T-helper 9 cell (primary cell): ENCODE measurements at places on chromosomes 5 and 9.

- DNase-seq, result no peak
Measured at GRCh38 chr9:23302281-23302680, 523.8 kb downstream of the ELAVL2 start.

DNA sequence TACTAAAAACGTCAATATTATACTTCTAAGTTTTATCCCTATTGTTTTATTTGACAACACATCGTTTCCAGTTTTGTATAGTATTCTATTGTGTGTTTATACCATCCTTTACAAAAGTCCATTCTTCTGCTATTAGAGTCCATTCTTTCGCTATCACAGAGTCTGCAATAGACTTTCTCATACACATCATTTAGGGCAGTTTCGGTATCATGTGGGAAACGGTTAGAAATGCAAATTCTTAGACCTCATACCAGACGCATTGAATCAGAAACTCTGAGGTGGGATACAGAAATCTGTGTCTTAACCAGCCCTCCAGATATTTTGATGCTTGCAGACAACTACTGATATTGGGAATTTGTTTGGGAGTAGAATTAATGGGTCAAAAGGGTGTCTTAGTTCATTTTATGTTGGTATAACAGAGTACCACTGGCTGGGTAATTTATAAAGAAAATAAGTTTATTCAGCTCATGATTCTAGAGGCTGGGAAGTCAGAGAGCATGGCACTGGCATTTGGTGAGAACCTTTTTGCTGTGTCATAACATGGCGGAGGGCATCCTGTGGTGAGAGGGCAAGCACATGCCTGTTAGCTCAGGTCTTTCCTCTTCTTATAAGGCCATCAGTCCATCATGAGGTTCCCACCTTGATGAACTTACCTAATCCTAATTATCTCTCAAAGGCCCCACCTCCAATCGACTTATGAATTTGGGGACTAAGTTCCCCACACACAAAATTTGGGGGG, 21.1 kb downstream of the CARTPT start:
- no peak for DNase-seq

GRCh38 chr5:146118322-146118721, 12.9 kb upstream of the PLAC8L1 start:
- no peak for DNase-seq

DNA sequence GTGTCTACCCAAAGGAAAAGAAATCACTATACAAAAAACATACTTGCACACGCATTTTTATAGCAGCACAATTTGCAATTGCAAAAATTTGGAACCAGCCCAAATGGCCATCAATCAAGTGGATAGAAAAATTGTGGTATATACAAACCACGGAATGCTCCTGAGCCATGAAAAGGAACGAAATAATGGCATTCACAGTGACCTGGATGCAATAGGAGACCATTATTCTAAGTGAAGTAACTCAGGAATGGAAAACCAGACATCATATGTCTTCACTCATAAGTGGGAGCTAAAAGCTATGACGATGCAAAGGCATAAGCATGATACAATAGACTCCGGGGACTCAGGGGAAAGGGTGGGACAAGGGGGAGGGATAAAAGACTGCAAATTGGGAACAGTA, 78.4 kb downstream of the ENC1 start:
- DNase-seq, result no peak

GRCh38 chr5:112077180-112077579, 320.2 kb upstream of the NREP start:
- no peak for DNase-seq

DNA sequence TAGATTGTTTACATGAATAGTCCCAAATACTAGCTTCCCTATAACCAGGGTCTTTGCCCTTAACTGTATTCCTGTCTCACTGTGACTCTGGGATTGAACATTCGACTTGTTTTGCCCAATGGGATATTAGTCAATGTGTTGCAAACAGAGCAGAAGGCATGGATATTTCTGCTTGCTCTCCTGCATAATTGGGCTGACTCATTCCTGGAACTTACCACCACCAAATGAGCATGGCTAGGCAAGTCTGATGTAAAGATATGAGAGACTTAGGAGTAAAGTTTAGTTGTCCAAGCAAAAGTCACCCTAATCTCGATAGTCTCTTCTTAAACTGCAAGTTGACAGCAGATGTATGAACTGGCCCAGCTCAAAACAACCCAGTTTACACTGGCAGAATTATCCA, 273.5 kb upstream of the CCNG1 start:
- DNase-seq, result no peak

DNA sequence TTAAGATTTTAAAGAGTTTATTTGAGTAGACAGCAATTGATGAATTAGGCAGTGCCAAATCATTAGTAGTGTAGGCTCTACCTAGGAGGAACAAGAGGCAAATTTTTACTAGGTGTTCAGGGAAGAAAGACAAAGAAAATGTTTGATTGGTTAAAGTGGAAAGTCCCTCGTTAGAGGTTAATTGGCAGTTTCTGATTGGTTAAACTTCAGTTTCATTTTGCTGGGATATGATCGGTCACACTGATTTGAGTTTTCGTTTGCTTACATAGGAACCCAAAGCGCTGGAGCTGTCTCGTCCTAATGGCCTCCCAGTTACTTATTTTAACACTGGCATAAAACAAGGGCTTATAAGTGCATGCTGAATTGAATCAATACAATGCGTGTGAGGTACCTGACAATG, 15.1 kb downstream of the DMAC1 start:
- no peak for DNase-seq

GRCh38 chr5:52869391-52869790, 81.7 kb downstream of the ITGA1 start:
- DNase-seq, result no peak

DNA sequence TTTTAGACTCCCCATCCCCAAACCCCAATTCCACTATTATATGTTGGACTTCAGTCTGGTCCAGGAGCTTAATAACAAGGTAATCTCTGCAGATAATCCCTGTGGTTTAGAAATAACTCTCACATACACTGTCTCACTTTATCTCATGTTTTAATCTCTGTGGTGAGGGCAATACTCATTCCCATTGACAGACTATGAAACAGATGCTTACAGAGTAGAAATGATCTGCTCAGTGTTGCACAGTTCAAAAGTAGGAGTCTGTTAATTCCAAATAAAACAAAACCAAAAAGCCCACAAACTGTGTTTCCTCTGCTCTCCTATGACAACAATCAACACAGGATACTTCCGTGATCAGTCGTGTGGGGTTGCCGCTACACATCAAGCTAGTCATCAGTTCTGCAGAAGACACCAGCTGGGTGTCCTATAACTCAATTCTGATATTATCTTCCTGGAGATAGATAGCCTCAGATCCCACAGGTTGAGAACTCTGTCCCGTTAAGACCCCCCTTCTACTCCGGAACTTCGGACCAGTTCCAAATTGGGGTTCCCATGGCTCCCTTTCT, 26.3 kb upstream of the FANCC start:
- DNase-seq, result no peak

- peak; percentile 4 for DNase-seq
Measured at GRCh38 chr5:68464424-68464823, 248.9 kb downstream of the PIK3R1 start.

DNA sequence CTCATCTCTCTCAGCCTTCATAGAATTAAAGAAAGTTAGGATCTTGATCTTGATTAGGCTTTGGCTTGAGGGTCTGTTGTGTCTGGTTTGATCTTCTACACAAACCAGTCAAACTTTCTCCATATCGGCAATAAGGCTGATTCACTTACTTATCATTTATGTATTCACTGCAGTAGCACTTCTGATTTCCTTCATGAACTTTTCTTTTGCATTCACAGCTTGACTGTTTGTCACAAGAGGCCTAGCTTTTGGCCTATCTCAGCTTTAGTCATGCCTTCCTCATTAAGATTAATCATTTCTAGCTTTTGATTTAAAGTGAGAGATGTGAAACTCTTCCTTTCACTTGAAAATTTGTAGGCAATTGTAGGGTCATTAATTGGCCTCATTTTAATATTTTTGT, 62.8 kb downstream of the SH3RF2 start:
- DNase-seq, result no peak

- DNase-seq, result no peak
Measured at GRCh38 chr9:2424619-2425033, 197.0 kb upstream of the VLDLR start.

DNA sequence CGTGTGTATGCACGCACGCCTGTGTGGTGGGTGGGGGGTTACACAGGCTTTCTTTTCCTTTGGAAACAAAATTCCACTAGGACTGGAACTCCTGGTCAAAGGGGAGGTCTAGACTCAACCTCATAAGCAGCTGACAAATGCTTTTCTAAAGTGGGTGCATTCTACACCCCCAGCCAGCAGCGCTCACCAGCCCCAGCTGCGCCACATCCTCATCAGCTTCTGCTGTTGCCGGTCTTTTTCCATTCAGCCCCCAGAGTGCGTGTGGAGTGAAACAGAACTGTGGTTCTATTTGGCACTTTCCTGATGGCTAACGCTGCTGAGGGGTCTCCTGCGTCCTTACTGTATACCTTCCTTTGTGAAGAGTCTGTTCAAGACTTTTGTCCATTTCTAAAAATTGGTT, 77.6 kb upstream of the SARDH start:
- DNase-seq, result no peak

GRCh38 chr5:135356522-135357318, 42.3 kb downstream of the MACROH2A1 start:
- DNase-seq, result no peak

DNA sequence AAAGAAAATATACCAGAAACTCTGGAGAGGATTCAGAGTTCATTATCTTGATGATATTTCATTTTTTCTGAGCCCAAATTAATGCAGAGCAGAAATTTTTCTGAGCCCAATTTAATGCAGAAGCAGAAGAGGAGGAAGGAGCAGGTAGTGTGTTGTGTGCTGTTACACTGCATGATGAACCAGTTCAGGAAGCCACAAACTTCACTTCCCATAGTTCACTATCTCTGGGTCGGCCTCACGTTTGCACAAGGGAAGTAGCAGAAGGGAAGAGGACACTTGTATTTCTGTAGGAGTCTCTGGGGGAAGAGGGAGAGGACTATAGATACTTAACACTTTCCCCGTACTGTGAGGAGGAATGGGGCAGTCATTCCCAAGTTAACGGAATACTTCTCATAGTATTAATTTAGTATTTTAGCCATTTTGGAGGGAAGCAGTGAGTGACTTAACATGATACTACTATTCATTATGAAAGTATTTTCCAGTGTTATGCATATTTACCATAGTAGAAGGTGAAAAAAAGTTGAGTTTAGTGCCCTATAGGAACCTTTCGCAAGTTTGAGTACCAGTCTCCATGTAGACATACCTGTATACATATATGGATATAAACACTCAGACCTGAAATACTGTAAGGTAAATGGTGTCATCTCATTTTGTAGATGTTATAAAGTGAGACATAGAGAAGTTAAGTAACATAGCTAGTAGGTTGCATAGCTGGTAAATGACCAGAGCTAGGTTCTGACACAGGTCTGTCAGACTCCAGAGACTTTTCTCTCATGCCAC, 30.0 kb downstream of the XPA start:
- DNase-seq, result no peak

GRCh38 chr5:94010814-94011213, 269.4 kb upstream of the POU5F2 start:
- no peak for DNase-seq

DNA sequence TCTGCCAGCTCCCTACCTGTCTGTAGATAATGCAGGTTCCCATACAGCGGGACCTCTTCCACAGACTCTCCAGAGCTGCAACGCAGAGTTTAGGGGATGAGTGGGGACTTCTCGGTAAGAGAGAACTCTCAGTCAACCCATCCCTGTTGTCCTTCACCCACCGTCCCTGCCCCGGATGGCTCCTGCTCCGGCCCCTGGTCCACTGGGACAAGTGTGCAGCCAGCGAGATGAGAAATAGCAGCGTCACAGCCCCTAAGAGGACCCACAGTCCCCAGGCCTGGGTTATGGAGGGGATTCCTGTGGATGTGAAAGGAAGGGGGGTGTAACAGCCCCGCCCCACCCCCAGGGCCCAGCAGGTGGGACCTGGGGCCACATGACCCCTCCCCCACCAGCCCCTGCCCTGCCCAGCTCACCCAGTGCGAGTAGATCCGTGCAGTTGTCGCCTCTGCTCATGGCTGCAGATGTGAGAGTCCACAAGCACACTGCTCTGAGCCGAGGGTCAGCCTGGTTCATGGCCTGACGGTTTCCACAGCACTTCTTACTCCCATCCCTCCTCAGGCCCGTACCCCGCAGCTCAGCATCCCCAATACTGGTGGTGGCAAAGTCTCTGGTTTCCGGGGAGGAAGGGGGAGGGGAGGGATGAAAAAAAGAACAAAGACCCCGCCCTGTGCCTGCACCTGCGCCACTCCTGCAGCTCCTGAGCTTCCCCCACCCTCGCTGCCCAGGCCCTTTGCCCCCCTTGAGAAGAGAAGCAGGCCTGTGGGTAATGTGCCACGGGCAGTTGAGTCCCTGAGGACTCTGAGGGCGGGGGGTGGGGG, at the start of gene SIT1:
SIT1 (minus strand) TSS at position 591 of the 818 bp plus-strand sequence; CDS start at position 513, 78 bp downstream.
- DNase-seq, result no peak

DNA sequence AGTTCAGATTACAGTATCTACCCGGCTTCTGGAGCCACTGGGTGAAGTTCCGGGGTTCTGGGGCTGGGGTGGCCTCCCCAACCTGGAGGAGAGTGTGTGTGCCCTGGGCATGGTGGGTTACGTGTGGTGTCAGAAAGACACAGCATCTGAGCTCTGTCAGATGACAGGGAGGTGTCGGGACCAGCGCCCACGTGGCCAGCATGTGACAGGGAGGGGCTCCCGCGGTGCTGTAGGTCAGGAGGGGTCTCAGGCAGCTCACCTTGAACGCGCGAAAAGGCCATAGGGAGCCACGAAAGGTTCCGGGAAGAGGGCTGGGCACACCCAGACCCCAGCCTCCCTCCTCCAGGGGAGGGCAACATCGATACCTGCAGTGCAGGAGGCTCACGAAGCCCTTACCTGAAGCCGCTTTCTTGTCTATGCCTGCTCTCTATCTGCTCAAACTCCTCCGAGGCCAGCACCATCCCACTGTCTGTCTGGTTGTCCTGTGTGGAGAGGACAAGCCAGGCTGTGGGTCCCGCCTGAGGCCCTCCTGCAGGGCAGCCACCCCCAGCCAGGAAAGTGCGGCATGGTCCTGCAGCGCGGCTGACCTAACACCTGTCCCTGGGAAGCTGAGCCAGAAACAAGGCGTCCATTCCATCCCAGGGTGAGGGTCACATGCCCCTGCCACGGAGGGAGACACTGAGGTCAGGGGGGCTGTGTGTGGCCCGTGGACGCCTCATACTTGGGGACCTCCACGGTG, 17.4 kb upstream of the SCGB3A1 start:
- no peak for DNase-seq

DNA sequence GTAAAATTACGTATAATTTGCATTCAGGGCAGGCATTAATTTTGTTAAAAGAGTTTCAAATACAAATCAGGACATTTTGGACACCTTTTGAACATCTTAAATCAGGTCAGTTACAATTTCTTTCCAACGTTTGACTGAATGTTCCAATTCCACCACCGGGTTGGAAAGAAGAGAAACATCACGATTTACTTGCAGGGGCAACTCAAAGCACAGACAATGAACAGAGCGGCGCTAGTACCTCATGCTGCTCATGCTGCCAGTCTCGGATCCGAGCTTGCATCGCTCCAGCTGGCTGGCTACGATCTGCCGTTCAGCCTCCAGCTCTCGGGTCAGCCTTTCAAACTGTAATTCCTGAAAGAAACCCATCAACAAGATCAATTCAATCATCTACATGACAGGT, 339.5 kb downstream of the CTNND2 start:
- DNase-seq, result no peak
